ENCODE measurements at places on chromosomes 16 and 17.

GRCh38 chr16:56450275-56450985 is 702 bp downstream of the NUDT21 start:
- no peak for DNase-seq

- DNase-seq: no peak
Measured at GRCh38 chr17:18148586-18148985, 35.0 kb upstream of the ALKBH5 start.

DNA sequence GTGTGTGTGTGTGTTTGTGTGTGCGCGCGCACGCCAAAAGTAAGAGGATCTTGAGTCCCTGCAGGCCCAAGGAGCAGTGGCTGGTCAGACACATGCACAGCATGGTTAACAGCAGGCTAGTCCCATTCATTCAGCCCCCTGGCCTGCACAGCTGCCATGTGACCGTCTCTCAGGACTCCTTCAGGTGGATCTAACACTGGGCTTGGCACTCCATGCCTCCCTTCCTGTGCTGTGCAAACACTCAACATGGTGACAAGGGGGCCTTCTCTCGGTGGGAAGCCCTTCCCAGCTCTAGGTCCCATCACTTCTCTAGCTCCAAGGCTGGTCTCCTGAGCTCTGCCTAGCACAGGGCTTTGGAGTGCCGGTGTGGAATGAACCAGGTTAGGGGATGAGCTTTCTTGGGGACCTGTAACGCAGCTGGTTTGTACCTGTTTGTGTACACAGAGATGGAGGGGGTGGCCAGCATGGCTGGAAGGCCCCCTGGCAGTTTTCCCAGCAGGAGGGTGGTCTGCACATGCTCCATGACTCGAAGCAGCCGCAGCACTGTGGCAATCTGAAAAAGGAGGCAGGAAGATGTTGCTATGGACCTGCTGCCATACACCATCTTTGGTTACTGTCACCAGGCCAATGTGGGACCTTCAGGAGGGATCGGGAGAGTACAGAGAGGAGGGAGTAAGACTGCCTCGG is 69.4 kb upstream of the GCSH start:
- no peak for DNase-seq

DNA sequence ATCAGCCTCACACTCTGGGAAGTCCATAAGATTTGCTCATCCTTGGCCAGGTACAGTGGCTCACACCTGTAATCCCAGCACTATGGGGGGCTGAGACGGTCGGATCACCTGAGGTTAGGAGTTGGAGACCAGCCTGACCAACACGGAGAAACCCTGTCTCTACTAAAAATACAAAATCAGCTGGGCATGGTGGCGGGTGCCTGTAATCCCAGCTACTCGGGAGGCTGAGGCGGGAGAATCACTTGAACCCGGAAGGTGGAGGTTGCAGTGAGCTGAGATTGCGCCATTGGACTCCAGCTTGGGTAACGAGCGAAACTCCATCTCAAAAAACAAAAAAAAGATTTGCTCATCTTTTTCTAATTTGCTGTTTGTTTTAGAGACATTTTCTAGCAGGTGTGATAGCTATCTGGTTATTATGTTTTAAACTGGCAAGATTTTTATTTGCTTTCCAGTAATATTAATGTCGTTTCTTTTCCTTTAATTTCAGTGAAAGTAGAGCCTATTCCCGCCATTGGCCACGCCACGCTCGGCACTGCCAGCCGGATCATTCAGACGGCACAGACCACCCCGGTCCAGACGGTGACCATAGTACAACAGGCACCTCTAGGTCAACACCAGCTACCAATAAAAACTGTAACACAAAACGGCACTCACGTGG is 61.5 kb downstream of the WDR45B start:
- no peak for DNase-seq

- DNase-seq: no peak
Measured at GRCh38 chr17:82838386-82839063, 1.3 kb downstream of the ZNF750 start.

Data from hindlimb muscle (tissue), 1 donor.